ENCODE measurements at places on chromosomes 3 and 15. TPM values are rescaled to one million over a fixed set of nuclear protein-coding genes. Genes with fewer than 3 reads are reported as not detected.

- DNase-seq, result peak; percentile 83
Observed at GRCh38 chr15:66747886-66748707, 46.1 kb downstream of the SMAD6 start.

DNA sequence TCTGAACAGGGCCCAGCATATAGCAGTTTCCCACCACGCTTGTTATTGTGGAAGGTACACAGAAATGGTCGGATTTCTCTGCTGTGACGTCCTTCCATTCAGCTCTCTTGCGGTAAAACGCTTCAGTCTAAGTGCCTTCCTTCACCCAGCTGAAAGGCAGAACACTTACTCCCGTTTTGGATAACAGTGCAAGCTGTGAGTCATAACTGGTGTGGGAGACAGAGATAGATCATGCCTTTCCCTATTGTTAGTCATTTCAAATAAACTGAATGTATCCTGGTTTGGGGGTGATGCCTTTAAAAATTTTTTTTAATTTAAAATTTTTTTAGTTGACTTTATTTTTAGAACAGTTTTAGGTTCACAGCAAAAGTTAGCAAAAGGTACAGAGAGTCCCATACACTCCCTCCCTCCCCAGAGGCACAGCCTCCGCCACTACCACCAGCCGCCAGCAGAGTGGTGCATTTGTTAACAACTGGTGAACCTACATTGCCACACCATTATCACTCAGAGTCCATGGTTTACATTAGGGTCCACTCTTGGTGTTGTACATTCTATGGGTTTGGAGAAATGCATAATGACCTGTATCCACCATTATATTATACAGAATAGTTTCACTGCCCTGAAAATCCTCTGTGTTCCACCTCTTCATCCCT lies 94.9 kb upstream of the NSMCE3 start:
- DNase-seq, result peak; percentile 90

DNA sequence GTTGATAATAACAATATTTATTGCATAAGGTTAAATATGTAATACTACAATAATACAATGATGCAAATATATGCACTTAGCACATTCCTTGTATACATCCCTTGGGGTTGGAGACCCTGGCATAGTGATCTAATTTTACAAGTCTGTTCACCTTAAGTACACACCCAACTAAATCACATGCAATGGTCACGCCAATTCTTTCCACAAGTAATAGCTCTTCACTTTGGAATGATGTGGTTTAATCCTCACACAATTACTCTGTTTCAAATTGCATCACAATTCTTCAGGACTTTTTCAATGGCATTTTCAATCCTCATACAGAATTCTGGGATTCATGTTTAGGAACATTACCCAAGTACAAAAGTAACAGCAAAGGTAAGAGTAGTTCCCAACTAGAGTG lies 27.3 kb upstream of the SPRED1 start:
- peak; percentile 41 for DNase-seq

GRCh38 chr15:65945616-65946015 lies 76.3 kb downstream of the RAB11A start:
- DNase-seq, result no peak

GRCh38 chr3:112656043-112656442 lies 15.1 kb upstream of the CCDC80 start:
- DNase-seq, result no peak

GRCh38 chr15:58999694-59000093 lies 12.2 kb downstream of the RNF111 start:
- no peak for DNase-seq

DNA sequence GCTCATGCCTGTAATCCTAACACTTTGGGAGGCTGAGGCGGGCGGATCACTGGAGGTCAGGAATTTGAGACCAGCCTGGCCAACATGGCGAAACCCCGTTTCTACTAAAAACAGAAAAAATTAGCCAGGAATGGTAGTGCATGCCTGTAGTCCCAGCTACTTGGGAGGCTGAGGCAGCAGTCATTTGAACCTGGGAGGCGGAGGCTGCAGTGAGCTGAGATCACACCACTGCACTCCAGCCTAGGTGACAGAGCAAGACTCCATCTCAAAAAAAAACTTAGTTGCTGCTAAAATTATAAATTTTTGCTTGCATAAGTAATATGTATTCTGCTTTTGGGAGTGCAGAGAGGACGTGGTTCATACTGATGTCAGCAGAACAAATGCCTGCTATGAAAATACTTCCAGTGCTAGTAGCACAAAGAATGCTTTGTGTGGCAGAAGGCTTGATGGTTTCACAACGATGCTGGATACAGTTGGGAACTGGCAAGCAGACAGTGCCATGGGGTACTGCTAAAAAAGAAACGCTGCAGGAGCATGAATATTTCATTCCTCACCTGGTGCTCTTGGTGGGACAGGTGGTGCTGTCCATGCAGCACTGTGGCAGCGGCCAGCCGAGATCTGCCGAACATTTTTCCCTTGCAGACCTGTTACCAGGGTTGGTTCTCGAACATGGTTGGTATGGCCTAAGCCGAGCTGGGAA lies 31.1 kb downstream of the FBXL22 start:
- DNase-seq, result peak; percentile 13

GRCh38 chr3:15356176-15356575 lies 23.8 kb upstream of the SH3BP5 start:
- peak; percentile 80 for DNase-seq

GRCh38 chr3:32366638-32367397 lies 24.8 kb upstream of the CMTM7 start:
- peak; percentile 35 for DNase-seq

DNA sequence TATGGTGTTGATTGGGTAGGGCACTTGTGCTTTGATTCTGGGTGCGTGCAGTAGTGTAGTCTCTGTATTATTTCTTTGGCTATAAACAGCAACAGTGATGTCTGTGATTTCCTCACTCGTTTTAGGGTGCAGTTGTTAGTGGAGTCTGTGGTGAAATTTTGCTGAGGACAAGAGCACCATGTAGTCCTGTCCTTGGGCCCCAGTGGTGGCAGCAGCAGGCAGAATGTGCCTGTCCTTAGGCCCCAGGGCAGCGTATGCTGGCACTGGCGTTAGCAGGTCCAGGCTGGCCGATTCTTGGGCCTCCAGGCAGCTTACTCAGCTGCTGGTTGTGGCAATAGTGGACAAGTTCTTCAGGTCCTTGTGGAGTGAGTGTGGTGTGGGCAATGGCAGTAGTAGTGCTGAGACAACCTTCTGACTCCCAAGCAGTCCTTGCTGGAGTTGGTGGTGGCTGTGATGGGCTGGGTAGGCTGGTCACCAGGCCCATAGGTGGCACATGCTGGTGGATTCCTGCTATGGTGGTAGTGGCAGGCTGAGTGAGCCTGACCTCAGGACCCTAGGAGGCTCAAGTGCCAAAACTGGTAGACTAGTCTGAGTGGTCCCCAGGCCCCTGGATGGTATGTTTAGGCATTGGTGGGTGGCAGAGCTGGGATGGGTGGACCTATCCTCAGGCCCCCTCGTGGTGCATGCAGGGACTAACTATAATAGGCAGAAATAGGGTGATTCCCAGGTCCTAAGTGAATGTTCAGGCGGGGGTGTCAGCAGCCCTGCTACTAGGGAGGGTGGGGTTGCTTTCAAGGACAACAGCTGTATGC lies 56.3 kb downstream of the TNFAIP8L3 start:
- no peak for DNase-seq

DNA sequence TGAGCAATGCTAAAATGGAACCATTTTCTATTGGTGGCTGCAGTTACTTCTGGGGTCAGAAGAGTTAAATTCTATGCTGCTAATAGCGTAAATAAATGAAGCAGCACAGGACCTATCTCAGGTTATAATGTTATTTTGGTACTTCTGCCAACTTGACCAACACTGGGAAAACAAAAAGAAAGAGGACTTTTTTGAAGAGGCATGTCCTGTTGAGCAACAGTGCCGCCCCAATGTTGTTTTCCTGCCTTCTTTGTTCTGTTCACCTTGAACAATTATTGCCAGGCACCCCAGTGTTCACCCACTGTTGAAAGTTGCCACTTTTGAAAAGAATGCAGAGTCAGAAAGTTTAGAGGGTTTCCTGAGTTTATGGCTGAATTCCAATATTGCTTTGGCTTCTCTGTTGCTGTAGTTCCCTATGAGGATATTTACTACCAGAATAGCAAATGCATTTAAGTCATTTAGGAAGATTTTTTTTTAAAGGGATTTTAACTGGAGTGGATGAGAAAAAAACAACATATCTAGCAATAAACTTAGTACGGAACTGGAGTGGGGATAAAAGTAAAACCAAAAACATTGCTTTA lies 679.0 kb upstream of the DPPA4 start:
- DNase-seq, result no peak

GRCh38 chr15:94040541-94041248 lies 190.7 kb upstream of the MCTP2 start:
- DNase-seq, result peak; percentile 67

DNA sequence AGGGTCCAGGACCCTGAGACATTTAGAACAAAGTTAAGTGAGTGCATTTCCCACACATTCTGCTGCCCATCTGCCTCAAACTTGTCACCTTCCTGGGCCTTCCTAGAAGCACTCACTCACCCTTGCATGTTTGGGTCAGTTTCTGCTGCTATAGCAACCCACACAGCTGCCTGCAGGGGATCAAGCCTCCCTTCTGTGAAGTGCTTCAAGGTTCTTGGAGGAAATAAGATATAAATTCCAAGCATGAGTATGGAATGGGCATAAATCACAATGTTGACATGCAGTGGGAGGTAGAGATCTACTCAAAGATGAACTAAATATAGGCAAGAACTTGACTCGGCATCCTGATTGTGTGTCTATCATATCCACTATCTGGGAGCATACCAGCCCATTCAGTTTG lies 140.4 kb downstream of the SLC9A9 start:
- peak; percentile 27 for DNase-seq

GRCh38 chr3:36792342-36792741 lies 28.0 kb upstream of the DCLK3 start:
- DNase-seq, result peak; percentile 23

- DNase-seq, result no peak
Observed at GRCh38 chr3:160554980-160555379, 10.4 kb downstream of the KPNA4 start.

SLC28A2 gene
- total RNA-seq, result not detected

ISL2 gene
- total RNA-seq, result 0.26 TPM

ACP3 gene
- 3.5 TPM for total RNA-seq

LMAN1L gene
- total RNA-seq, result not detected

Measured in fibroblast of lung (primary cell).